ENCODE measurements at places on chromosomes 5 and 9.

DNA sequence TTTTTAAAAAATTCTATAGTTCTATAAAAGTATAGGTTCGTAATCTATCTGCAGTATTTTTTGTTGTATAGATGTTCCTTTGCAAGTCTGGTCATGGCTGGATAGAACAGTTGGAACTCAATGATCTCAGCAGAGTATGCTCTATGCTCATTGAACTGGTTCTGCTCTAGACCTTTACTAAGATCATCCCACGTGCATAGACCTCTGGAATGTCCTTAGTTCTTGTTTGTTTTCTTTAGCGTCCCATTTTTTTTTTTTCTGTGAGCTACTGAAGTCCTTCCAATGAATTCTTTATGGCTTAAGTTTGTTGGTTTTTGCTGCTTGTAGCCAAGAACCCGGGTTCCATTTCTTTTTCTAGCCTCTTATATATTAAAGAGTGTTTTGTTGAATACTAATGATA is 3.5 kb downstream of the TMEM38B start:
- DNase-seq = no peak

GRCh38 chr5:79842006-79842881 is 148.8 kb downstream of the MTX3 start:
- DNase-seq = no peak

GRCh38 chr9:120336021-120336752 is 243.8 kb downstream of the CDK5RAP2 start:
- DNase-seq = no peak

DNA sequence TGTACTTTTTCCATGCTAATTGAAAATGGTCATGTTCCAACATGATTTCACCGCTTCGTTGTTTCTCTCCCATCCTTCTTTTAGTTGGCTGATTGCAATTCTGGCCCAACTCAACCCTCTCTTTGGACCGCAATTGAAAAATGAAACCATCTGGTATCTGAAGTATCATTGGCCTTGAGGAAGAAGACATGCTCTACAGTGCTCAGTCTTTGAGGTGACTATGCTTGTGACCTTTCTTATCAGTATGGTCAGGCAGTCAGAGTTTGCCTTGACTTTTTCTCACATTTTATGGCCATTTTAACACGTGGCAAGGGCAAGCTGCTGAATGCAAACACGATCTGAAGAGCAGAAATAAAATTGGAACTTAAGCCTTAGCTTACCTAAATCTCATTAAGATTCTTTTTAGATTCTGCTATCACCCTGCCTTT is 36.0 kb upstream of the CREBRF start:
- DNase-seq = no peak

DNA sequence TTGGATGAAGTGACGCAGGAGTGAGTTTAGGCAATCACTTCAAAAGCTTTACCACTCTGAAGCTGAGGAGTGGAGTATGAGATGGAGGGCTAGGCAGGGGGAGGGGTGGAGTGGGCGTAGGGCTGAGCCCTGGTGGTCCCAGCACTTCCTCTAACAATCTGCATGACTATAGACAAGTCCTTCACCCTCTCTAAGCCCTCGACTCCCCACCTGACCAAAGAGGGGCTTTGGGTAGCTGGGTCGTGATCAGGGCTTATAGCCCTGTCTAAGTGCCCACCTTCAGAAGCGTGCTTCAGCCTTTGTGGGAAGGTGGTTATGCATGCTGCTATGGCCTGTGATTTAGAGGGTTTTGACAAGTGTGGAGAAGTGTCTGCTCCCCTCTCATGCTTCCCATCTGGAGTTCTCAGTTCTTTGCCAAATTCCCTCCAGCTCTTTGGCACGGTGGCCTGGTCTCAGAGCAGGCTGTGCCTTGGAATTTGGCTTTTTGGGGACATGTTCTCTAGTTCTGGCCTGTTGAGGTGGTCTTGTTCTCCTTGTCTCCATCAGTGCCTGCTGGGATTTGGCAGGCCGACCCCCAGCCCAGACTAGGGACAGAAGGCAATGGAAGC is 53.0 kb downstream of the ACTBL2 start:
- no peak for DNase-seq

GRCh38 chr9:132464547-132464946 is 54.5 kb downstream of the CFAP77 start:
- DNase-seq = no peak

DNA sequence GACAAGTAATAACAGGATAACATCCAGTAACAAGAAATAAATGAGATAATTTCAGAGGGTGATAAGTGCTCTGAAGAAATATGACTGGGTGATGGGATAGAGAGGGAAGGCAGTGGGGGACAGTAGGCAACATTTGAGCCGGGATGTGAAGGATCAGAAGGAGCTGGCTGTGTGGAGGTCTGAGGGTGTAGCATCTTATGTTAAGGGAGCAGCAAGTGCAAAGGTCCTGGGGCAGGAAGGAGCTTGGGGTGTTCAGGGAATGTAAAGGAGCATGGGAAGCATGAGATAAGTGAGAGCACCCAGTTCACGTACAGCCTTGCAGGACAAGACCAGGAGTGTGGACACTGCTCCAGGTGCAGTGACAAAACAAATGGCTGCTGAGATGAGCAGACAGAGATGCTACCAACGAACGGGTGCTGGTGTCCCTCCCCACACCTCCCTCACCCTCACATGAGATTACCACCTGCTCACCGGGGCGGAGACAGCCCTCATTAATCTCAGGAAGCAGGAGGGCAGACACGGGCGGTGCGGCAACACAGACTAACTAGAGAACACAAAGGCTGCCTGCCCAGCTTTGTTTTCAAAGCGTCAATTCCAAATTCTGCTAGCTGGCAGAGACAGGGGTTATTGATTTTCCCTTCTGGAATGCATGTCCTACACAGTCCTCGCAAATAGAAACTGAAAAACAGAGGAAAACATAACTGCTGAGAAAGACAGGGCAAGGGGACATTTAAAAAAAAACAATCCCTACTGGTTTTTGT is 298.1 kb upstream of the PANK3 start:
- DNase-seq = no peak

- no peak for DNase-seq
Measured at GRCh38 chr5:4144411-4145007, 548.9 kb downstream of the IRX1 start.

- peak; percentile 44 for DNase-seq
Measured at GRCh38 chr9:33250458-33250995, 10.6 kb downstream of the SPINK4 start.

GRCh38 chr5:15191012-15191411 is 309.0 kb upstream of the FBXL7 start:
- DNase-seq = no peak

DNA sequence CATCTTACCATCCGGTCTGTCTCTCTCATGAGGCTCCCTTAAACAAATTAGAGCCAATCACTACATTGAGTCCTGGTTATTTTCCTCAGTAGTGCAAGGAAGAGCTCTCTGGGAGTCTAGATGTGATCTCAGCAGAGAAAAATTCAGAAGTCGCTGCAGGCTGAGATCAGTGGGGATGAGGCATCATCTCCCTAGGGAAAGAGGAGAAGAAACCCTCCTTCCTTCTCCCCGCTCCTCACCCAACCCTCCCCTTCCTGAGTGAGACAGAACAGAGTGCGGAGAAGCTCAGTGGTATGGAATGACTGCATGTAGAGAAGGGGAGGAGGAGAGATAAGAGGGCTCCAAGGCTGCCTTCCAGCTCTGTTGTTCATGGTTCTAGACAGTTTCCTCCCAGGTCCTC is 80.5 kb downstream of the PAPPA start:
- DNase-seq = peak; percentile 97

GRCh38 chr5:40376566-40376965 is 303.1 kb upstream of the PTGER4 start:
- DNase-seq = no peak

- DNase-seq = peak; percentile 63
Measured at GRCh38 chr5:54644226-54644625, 126.7 kb downstream of the SNX18 start.

DNA sequence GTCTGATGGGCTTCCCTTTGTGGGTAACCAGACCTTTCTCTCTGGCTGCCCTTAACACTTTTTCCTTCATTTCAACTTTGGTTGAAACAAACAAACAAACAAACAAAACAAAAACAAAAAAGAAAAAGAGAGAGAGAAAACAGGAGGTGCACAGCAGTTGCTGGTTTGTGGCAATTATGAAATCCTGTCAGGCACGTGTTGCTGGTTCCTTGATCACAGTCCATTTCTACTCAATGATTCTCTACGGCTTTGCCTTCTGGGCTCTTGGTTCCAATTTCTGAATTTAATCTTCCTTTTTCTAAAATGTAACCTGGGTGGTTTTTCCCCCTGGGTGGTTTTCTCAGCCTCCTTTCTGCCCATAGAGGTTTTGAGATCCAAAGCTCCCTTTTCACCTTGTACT is 17.8 kb upstream of the PANK3 start:
- DNase-seq = no peak

GRCh38 chr5:74054139-74054538 is 428.1 kb downstream of the ARHGEF28 start:
- no peak for DNase-seq

DNA sequence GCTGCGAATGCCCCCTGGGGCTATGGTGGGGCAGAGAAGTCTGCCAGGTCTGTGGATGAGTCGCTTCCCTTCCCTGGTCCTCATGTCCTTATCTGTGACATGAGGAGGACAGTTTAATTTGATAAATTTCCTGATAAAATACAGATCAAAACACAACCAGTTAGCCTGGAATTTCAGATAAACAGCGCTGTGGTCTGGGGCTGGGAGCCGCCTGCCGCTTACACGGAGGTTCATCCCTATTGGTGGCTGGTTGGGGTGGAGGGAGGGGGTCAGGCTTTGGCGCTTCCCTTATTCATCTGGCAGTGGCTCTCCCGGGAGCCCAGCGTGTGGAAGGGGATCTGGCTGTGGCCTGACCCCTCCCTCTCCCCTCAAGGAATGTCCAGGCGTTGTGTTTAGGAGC is 17.9 kb downstream of the CRB2 start:
- peak; percentile 44 for DNase-seq

DNA sequence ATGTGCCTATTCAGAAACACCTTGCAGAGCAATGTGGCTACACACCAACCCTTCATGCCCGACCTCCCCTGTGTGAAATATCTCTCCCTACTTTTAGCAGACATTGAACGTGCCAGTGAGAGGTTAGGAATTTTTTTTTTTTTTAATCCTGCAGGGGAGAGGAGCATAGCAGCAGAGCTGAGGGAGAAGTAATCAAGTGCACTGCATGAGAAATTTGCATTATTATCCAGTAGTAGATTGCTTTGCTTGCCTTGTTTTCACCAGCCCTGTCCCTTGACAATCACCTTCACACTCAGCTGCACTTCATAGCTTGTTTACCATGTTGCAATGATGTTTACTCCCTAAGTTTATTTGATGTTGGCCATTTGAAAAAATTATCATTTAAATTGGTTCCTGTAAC is 489.6 kb upstream of the ZNF608 start:
- DNase-seq = no peak

Measured in cardiac muscle cell (in vitro differentiated cells and primary cell).